ENCODE measurements at places on chromosomes 3 and 15.

GRCh38 chr3:62950210-62950609, 75.0 kb upstream of the CADPS start:
- DNase-seq = no peak

DNA sequence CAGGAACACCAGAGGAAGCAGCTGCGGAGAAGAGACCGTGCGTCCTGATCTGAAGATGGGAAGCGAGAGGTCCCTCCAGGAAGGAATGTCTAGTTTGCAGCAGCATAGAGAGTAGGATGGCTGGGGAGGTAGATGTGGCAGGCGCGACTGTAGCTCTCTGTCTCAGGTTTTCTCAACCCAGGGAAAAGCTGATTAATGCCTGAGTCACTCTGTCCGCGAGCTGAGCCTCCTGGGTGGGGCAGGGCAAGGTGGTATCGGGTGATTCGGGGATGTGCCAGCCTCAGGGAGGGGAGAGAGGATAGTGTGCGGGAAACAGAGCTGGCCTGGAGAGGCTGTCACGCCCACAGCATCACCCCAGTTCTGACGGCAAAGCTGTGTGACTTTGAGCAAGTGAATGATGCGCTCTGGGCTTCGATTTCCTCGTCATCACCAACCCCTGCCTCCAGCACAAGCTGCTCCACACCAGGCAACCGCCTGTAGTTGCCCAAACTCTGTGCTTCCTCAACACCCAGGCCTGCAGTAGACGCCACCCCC, 28.4 kb downstream of the CPN2 start:
- no peak for DNase-seq

DNA sequence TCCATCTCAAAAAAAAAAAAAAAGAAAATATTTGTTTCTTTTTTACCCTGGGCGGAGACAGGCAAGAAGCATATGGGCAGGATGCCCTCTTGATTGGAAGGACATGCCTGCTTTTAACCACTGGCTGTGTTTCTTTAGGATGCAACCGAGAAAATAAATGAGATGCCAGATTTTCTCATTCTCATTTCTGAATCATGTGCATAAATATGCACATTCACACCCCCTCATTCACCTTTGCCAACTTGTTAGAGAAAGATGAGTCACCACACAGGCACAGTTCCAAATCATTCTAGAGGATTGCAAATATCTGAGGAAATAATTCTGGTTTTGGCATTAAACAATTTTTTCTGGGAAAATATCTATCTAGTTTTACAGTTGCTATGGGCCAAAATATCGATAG, 3.3 kb downstream of the LIPH start:
- DNase-seq = peak; percentile 58

- DNase-seq = no peak
Measured at GRCh38 chr15:65926899-65927298, 57.6 kb downstream of the RAB11A start.

- no peak for DNase-seq
Measured at GRCh38 chr15:96733721-96734120, 403.2 kb downstream of the NR2F2 start.

GRCh38 chr3:45109771-45110508, 36.2 kb downstream of the CDCP1 start:
- DNase-seq = no peak

DNA sequence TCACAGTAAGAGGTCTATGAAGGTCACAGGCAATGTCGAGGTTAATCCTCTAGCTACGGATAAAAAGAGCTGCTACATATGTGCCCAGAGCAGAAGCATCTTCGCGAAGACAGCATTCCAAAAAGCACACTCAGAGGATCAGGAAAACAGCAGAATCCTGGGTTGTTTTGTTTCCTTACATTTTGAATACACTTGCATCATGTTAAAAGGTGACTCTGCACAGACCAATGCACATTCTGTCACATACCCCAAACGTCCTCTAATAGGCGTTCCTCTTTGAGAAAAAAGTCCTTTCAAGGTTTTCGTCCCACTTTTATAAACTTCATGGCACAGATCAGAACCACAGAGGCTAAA, 52.7 kb downstream of the VGLL4 start:
- no peak for DNase-seq

DNA sequence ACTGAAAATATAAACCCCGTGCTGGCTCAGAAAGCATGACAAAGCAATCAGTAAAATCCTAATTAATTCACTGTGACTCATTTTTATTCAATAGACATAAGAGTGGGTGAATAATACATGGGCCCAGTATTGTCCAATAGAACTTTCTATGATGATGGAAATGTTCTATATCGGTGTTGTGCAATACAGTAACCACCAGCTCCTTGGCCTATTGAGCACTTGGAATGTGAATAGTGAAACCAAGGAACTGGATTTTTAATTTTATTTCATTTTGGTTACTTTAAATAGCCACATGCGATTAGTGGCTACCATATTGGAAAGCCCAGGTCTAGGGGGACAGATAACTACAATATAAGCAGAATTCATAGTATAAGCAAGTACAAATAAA, 69.8 kb upstream of the PPP2R3A start:
- no peak for DNase-seq

Data from tibial artery (tissue), 4 donors.